ENCODE measurements at places on chromosomes 16 and 17. TPM values are rescaled to one million over a fixed set of nuclear protein-coding genes. Genes with fewer than 3 reads are reported as not detected.

OR1F1 gene
- total RNA-seq: not detected

MIS12 gene
- total RNA-seq: 14.3 TPM

COQ9 gene
- total RNA-seq: 34.5 TPM

G6PC1 gene
- not detected for total RNA-seq
